Endodermal cell (in vitro differentiated cells): ENCODE measurements at places on chromosomes 4 and X. TPM values are rescaled to one million over a fixed set of nuclear protein-coding genes. Genes with fewer than 3 reads are reported as not detected.

DNA sequence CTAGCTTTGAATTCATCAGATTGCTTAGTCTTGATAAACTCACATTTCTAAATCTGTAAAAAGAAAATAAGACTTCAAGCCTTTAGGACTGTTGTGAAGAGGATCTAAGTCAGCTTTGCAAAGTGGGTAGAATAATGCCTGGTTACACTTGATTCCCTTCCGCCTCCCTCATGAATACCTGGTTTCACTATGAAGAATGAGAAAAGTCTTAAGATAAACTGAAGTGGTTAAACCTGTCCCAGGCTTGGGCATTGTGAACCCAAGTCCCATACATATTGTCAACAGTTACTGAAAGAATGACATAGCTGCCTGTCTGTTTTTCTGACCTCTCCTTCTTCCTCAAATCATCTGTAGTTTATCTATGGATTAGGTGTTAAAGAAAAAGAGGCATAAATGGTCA, 16.7 kb upstream of the GBA3 start:
- peaks cover 81% of the 10 kb centered on the region for H3K27me3 ChIP-seq
- no peaks in the 10 kb centered on the region for H3K4me1 ChIP-seq
- H3K27ac ChIP-seq = no peak overlapping the region
- no peaks in the 10 kb centered on the region for H3K36me3 ChIP-seq

HAND2 gene
- not detected in 2 replicates for total RNA-seq

TIGD4 gene
- 2.1 and 2.6 TPM in 2 replicates for total RNA-seq

AREG gene
- total RNA-seq = 1.3 and 2.3 TPM in 2 replicates
